ENCODE measurements at places on chromosomes 7 and 10.

- H3K4me1 ChIP-seq = no peaks in the 10 kb centered on the region
- no peak overlapping the region for H3K4me3 ChIP-seq
- H3K27ac ChIP-seq = no peak overlapping the region
- H3K27me3 ChIP-seq = no peaks in the 10 kb centered on the region
- no peaks in the 10 kb centered on the region for H3K36me3 ChIP-seq
These were observed 145.3 kb downstream of the SFMBT2 start for GRCh38 chr10:7265396-7266123.

DNA sequence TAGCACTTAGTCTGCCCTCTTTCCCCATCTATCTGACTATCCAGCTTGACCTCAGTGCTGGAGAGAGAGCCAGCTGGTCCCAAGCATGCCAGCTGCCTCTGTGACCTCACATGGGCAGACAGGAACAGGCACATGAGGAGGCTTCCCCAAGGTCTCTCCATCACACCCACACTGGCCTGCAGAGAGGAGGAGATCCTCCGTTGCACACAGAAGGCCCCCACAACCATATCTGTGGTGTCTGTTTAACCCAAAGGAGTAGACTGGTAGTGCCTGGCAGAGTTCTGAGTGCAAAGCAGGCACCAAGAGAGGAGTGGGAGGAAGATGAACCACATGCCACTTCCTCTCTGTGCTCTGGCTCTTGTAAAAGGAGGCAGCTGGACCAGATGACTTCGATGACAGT is 4.8 kb upstream of the ANK3 start:
- no peak overlapping the region for H3K27ac ChIP-seq
- no peak for DNase-seq
- no peaks in the 10 kb centered on the region for H3K4me1 ChIP-seq
- no peak overlapping the region for H3K4me3 ChIP-seq
- no peaks in the 10 kb centered on the region for H3K36me3 ChIP-seq

- no peak overlapping the region for H3K4me3 ChIP-seq
- no peak overlapping the region for H3K27ac ChIP-seq
- peak; percentile 49 for DNase-seq
These were observed 51.1 kb downstream of the NOD1 start for GRCh38 chr7:30427296-30428070.

DNA sequence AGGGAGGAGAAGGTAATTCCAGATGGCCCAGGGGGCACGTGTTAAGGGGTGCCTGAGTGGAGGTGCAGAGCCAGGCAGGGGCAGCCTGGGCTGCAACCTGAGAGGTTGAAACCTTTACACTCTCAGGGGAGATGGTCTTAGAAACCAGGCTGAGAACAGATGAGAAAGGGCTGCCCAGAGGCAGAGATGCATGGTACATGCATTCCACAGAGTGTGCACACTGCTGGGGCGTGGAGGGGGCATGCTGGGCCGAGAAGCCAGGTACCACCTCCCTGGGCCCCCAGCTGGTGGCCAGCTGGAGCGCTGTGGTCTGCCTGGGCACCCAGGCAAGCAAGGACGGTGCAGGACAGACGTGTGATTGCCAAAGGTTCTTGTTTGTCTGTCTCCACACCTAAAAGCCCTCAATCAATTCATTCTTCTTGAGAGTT is 14.1 kb upstream of the CSGALNACT2 start:
- H3K36me3 ChIP-seq = no peaks in the 10 kb centered on the region
- no peak overlapping the region for H3K27ac ChIP-seq
- DNase-seq = no peak
- no peak overlapping the region for H3K4me3 ChIP-seq
- no peaks in the 10 kb centered on the region for H3K27me3 ChIP-seq
- H3K4me1 ChIP-seq = no peaks in the 10 kb centered on the region
